ENCODE measurements at places on chromosomes 16 and 17.

DNA sequence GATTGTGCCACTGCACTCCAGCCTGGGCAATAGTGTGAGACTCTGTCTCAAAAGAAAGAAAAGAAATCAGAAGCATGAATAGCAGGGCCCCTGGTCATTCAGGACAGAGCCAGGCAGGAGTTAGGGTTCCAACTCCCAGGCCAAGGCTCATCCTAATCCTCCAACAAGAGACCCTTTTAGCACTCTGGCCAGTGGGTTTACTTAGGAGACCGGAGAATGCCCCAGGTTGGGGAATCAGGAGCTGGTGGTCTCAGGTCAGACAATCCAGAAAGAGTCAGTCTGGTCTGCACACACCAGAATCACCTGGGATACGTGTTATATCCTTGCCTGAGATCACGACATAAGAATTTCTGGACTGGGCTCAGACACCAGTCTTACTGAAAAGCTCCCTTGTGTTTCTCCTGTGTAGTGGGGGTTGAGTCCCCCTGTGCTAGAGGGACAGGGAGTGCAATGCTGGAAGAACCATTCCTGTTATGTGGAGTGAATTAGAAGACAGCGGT lies 48.7 kb downstream of the CCDC42 start:
- DNase-seq = no peak

- no peak for DNase-seq
These were observed 84.0 kb downstream of the NTN1 start for GRCh38 chr17:9105068-9105868.

DNA sequence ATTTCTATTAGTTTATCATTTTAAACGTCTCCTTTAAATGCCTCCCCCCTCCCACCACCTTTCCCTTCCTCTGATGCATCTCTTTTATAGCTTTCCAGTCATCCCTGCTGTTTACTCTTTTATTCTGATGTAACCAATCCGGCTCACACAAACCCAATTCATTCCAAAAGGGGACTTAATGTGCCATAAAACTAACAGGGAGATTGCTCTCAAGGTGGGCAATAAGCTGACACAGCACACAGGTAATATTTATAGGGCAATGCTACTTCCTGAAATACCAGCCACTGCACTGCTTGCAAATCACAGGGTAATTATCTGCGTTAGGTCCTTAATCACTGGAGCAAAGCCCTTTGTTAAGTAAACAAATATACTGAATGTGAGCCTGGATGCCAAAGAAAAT lies 23.3 kb upstream of the CA10 start:
- no peak for DNase-seq

- no peak for DNase-seq
These were observed 42.2 kb downstream of the RPTOR start for GRCh38 chr17:80586846-80587228.

- no peak for DNase-seq
These were observed 14.5 kb upstream of the RNF222 start for GRCh38 chr17:8412089-8412488.

GRCh38 chr17:40611840-40612474 lies 35.7 kb downstream of the SMARCE1 start:
- DNase-seq = no peak

DNA sequence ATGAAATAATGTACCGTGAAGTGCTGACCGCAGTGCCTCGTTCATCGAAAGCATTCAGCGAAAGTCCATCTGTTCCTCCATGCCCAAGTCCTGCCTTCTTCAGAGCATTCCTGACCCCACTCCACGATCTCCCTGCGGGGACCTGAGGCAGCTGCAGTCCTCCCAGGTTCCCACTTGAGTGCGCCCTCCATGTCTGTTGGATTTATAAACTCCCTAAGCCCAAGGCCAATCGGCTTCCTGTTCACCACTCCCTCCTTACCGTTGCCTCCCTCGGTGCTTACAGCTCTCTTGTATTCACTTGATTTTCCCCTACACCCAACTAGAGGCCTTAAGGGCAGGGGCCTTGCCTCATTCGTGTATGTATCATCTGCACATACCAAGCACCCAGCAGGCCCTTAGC lies 2.8 kb downstream of the RAD51D start:
- no peak for DNase-seq

DNA sequence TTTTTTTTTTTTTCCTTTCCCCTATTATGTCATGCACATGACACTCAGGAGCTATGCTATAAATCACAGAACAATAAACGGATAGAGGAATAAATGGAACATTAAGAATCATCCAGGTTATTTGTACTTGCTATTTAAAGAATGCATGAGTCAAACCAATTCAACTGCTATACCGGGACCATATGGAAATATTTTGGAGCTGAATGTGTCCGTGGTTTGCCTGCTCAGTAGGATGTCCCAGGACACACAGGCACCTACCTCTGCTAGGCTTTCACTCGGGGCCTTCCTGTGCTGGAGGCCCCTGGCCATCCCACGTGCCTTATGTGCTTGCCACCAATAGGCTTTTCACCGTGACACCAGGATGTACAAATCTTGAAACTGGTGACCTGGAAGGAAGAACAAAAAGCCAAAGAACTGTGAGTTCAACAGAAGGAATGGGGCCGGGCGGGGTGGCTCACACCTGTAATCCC lies 15.3 kb upstream of the SEC14L1 start:
- peak; percentile 84 for DNase-seq

DNA sequence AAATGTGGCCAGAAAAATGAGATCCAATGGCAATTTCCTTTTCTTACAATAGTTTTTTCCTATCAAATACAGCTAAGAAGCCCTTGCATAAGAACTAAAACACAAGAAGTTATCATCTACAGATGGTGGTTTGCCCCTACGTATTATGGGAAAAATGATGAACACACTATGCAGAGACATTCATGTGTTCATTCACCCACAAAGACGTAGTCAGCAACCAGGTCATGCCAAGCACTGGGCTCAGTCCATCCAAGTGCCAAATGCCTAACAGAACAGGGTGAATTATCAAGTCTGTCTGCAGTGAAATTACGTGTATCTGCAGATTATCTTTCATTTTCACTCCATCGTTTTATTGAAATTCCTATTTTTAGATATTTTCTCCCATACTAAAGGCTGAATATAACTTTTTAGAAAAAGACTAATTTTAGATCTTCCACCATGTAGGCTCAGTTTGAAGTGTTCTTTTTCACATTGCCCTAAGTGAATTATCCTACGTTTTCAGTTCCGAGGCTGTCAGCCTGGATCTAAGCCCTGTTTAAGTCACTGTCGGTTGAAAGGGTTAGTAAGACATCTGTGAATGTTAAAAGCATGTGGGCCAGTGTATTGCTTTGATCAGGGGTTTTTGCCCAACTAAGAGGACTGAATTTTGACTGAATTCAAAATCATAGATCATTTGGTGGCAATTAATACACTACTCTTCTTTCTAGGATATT lies 78.1 kb upstream of the DHX40 start:
- DNase-seq = peak; percentile 52

GRCh38 chr16:929227-930073 lies 41.3 kb downstream of the LMF1 start:
- DNase-seq = no peak

DNA sequence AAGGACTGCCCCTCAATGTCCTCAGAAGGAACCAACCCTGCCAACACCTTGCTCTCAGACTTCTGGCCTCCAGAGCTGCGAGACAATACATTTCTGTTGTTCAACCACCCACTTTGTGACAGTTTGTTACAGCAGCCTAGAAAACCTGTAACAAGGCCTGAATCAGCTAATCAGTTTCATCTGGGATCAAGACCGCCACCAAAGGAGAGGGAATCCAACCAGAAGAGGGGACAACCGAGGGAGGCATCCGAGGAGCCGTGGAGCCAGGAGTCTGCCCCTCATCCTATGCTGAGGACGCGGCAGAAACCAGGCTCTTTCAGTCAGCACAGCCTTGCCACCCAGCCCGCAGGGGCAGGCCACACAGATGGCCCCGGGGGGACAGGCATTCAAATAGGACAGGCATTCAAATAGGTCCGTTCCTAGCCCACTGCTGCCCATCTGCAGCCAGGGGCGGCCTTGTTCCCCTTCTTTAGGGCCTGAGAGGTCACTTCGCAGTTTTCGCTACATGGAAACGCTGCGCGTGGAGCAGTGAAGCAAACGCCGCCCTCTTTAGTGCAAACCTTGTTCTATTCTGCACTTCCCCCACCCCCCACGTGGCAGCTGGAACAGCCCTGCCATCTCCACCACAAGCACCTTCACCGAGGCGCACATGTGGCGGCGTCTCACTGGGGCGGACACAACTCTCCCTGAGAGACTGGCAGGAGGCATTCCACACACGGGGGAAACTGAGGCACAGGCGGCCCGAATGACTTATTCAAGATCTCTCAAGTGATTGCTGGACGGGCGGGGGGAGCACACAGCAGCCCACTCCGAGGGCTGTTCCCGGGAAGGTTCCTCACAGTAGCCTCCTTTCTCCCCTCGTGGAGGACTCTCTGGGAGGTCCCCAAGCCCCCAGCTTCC lies 26.7 kb downstream of the FA2H start:
- DNase-seq = no peak

GRCh38 chr16:58614212-58614611 lies 15.4 kb downstream of the CNOT1 start:
- peak; percentile 73 for DNase-seq

- no peak for DNase-seq
These were observed 62.4 kb downstream of the RAB11FIP4 start for GRCh38 chr17:31453896-31454295.

DNA sequence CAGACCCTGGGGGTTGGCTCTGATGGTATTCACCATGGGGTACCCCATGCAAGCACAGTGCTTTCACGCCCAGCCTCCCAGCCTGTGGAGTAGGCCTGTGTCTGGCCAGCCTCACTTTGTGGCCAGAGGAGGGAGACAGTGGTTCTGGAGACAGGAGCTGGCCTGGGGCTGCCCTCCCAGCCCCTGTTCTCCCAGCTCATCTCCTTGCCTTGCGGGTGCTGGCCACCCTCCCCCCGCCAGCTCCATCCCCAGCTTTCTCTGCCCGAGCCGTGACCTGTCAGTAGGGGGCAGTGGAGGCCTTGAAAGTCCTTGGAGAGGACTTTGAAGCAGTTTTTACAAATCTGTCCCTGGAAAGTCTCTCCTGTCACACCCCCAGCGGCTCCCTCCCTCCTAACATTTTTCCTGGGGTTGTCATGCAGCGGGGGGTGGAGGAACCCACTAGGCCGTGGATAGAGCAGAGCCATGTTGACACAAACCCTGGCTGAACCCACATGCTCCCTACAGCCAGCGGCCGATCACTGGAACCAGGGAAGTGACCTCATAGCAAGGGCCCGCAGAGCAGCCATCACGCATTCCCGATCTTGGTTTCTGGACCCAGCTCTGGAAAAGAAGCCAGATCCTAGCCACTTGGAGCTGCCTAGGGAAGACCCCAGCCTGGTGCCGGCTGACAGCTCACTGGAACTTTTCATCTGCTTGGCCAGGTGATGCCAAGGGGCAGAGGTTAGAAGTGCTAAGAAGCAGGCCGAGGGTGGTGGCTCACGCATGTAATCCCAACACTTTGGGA lies 289.4 kb downstream of the SEC14L1 start:
- peak; percentile 99 for DNase-seq

DNA sequence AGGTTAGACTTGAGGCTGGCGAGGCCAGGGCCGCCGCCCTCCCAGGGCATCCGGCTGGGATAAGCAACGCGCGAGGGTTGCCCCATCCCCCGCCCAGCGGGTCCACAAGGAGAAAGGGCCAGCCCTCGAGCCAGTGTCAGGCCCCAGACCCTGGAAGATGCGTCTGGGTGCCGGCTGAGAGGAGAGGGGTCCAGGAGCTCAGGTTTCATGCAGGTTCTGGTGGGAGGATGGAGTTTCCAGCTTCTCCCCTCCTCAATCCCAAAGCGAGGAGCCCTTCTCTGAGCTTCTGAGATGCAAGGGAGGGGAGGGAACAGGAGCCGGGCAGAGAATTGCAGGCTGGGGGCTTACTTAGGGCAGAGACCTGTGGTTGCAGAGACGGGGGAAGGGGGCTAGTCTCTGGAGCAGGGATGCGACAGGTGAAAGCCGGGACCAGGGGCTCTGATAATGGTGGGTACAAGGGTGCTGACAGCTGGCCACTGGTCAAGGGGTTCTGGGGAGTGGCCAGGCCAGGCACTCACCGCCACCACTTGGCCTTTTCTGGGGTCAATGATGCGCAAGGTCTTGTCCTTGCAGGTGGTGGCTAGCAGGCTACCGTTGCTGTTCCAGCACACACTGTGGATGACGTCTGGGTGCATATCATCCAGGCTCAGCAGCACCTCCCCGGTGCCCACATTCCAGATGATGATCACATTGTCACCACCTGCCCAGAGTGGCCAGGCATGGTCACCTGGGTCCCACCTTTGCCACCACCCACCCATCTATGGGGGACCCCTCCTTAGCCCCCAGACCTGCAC lies 4.2 kb downstream of the CORO6 start:
- no peak for DNase-seq

GRCh38 chr16:85460252-85461021 lies 152.7 kb upstream of the GSE1 start:
- no peak for DNase-seq

DNA sequence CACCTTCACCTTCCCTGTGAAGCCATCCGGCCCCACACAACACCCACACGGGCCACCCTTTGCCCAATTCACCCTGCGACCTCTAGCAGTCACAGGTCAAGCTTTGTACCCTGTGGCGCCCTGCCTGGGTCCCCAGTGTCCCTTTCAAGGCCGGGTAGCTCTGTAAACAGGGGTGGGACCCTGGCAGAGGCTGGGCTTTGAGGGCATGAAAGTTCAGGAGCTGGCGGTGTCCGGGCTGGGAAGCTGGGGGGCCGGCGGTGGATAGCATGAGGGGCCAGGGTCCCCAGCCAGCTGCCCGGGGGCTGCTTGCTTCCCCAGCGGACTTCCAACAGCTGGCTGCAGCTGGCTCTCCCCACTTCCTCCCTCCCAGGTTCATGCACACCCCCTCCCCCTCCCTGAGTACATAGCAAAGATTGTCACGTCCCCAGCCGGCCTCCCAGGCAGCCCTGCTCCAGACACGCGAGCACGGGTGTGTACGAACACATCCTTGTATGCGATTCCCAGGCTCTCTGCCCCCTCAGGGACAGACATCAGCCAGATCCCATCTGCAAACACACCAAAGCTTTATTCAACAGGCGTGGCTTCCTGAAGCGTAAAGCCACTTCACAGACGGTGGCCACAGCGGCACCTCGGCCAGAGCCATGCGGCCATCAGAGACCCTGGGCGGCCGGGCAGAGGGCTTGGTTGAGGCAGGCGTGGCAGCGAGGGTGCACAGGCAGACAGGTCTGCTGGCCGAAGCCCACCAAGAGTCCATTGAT lies 8.2 kb downstream of the NTHL1 start:
- no peak for DNase-seq

DNA sequence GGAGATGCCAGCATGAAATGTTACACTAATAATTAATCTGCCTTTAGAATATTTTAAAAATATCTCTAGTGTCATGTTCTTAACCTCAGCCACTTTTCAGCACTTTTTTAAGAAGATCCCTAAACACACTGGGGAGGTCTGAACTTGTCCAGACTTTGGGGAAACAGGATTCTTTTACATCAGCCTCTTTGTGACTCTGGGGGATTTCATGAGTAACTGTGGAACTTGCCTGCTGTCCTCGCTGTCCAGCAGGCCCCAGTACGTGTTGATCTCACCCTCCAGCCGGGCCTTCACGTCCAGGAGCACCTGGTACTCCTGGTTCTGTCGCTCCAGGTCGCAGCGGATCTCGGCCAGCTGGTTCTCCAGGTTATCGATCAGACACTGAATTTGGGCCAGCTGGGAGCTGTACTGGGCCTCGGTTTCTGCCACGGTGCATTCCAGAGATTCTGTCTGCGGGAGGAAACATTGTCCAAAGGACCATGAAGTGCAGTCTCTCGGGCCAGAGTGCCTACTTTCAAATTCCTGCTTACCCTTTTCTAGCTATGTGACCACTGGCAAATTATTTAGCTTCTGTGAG lies 5.5 kb downstream of the KRT40 start:
- DNase-seq = no peak
